Nephron progenitor cell (in vitro differentiated cells): ENCODE measurements at places on chromosomes 13 and 19.

- peaks cover 31% of the 10 kb centered on the region for H3K4me1 ChIP-seq
- DNase-seq, result no peak
- no peaks in the 10 kb centered on the region for H3K36me3 ChIP-seq
- no peak overlapping the region for H3K4me3 ChIP-seq
- no peak overlapping the region for H3K27ac ChIP-seq
Measured at GRCh38 chr13:45870232-45870631, 18.7 kb upstream of the SIAH3 start.

DNA sequence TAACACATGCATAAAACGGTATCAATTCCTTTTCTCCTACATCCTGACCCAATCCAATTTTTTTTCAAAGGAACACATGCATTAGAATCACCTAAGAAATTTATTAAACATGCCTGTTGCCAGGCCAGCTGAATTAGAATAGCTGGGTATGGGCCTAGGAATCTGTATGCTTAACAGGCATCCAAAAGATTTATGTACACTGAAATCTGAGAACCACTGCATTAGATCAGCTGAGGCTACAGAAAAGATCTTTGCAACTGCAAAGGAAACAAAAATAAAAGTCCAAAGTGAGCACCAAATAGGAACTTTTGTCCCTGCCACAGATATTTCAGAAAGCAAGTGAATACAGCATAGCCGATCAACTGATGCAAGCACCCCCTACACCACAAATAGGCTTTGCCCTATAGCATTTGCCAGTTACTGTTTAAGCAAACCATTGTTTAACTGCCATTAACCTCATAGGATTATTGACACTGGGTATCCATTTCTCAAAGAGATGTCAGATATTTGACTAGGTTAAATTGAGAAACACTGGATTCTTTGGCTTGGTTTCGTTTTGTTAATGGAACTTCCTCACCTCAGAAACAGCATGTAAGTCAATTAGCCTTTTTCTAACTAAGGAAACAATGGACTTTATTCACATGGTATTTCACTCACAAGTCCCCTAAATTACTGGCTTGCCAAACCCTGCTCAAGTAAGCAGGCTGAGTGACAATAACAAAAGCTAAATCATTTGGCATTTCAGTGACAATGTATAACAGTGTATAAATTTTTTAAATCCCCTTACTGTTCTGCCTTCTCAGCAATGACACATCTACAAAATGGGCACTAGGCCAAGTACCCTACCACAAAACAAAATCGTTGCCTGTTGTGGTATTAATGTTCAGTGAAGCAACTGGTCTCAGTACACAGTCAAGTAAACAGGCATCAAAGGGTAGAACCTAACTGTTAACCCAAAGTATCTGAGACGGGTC is 67.8 kb downstream of the SUCLA2 start:
- H3K27me3 ChIP-seq, result peaks cover 3% of the 10 kb centered on the region
- H3K27ac ChIP-seq, result no peak overlapping the region
- peaks cover 21% of the 10 kb centered on the region for H3K4me1 ChIP-seq
- no peak for DNase-seq
- H3K36me3 ChIP-seq, result peaks cover 35% of the 10 kb centered on the region

DNA sequence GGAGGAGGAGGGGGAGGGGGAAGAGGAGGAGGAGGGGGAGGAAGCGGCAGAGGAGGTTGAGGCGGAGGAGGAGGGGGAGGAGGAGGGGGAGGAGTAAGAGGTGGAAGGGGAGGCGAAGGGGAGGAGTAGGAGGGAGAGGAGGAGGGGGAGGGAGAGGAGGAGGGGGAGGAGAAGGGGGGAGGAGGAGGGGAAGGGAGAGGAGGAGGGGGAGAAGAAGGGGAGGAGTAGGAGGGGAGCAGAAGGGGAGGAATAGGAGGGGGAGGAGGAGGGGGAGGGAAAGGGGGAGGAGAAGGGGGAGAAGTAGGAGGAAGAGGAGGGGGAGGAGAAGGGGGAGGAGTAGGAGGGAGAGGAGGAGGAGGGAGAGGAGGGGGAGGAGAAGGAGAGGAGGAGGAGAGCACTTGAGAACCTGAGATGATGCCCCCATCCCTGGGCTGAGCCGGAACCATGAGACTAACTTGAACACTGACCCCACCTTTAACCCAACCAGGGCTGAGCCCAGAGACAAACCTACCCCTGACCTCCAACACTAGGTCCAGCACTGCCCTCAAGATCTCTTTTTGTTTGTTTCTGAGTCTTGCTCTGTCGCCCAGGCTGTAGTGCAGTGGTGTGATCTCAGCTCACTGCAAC is 12.6 kb downstream of the ABCA7 start:
- H3K27ac ChIP-seq, result no peak overlapping the region
- DNase-seq, result no peak
- H3K27me3 ChIP-seq, result peaks cover 3% of the 10 kb centered on the region
- no peaks in the 10 kb centered on the region for H3K36me3 ChIP-seq

- peaks cover 41% of the 10 kb centered on the region for H3K4me1 ChIP-seq
- no peak overlapping the region for H3K4me3 ChIP-seq
- peaks cover 37% of the 10 kb centered on the region for H3K36me3 ChIP-seq
- H3K27ac ChIP-seq, result no peak overlapping the region
- DNase-seq, result no peak
Measured at GRCh38 chr13:45333251-45333976, 7.6 kb downstream of the TPT1 start.

DNA sequence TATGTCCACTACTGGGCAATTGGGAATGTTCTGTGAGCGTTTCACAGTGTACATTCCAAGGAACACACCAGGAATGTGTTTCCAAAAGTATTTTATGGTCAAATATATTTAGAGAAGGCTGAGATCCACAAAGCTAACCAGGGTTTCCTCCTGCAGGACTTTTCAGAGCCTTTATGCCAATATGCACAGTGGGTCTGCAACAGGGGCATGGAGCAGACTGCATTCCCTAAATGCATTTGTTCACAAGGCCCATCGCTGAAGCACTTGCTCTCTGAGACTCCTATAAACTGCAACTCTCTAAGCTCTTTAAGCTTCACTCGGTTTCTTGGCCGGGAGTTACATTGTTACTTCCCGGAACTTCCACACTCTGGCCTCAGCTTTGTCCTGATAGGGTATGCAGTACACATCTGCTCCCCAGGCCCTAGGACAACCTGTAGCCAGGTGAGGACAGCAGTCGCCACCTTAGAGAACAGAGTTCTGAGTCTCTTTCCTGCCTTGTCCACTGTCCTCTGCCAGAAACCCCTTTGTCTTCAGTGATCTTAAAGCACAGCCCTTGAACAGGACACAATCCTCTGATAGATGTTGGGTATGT is 33.5 kb downstream of the FBN3 start:
- no peaks in the 10 kb centered on the region for H3K27me3 ChIP-seq
- H3K36me3 ChIP-seq, result peaks cover 24% of the 10 kb centered on the region
- peak overlapping the region; percentile 88 for H3K27ac ChIP-seq
- no peak for DNase-seq
- H3K4me1 ChIP-seq, result peaks cover 5% of the 10 kb centered on the region
